ENCODE measurements at places on chromosomes 3 and 15.

GRCh38 chr3:161251716-161252115 lies 30.6 kb downstream of the NMD3 start:
- no peak for DNase-seq

DNA sequence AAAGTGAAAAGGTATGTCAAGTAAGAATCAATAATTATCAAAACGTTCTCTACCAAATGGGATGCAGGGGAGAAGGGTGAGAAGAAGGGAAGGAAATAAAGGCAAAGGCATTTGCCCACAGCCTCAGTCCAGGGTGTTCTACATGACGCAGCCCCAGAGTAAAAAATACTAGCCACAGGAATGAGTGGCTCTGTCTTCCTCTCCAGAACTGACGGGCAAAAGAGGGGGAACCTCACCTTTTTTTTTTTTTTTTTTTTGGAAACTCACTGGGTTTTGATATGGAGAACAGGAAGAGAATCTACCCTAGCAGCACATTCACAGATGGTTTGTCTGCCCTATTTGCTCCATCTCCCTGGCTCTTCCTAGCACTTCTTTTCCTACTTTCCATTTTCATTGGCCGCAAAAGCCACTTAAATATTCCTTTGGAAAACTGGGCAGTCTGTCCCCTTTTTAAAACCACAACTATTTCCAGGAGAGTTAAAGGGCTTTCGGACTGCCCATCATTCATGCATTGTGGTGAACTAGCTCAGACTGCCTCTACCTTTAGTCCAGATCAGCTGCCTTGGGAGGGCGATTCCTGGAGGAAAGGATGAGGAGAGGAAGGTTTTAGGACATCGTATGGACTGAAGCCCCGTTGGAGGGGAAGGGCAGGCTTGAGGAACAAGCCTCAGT lies 28.2 kb downstream of the B3GNT5 start:
- no peak for DNase-seq

GRCh38 chr15:101059381-101060341 lies 140.5 kb downstream of the LRRK1 start:
- no peak for DNase-seq

GRCh38 chr3:85258326-85258725 lies 299.5 kb downstream of the CADM2 start:
- no peak for DNase-seq

DNA sequence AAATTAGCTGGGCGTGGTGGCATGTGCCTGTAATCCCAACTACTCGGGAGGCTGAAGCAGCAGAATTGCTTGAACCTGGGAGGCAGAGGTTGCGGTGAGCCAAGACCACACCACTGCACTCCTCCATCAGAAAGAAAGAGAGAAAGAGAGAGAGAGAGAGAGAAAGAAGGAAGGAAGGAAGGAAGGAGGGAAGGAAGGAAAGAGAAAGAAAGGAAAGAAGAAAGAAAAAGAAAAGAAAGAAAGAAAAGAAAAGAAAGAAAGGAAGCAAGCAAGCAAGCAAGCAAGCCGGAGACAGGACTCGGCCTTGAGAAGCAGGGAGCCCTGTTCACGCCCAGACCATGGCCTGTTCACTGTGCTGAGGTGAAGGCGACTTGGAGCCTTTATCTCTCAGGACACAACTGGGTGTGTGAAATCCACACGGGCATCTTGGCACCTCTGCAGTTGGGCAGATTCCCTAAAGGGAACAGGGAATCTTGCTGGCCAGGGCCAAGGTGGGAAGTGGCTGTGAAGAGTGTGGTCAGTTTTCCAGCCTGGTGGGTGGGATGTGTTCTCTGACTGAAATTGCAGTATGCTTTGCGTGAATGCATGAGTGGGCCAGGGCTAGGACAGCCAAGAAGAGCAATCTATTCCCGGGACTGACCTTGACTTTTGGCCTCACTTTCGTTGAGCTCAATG lies 90.3 kb downstream of the CORO2B start:
- no peak for DNase-seq

DNA sequence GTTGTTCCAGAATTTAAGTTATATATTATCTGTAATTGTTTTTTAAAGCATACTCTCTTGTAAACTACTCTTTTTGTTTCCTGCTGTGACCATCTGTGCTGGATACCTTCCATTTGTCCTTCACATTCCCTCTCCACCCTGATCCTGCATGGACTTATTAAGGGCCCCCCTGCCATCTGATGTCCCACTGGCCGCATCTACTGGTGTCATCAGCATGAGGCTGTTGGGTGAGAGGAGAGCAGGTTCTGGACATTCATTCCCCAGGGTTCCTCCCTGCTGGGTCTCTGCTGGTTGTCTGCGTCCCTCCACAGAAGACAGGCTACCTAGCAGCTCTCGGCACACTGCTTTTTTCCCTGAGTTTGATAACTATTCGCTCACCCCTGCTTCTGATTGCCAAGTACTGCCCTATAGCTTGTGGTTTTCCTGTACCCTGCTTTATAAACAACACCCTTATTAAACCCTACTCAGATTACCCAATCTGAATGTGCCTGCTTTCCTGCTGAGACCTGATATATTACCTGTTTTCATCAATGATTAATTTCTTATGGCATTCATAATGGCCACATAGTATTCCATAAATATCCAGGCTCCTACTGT lies 7.7 kb downstream of the CMTM8 start:
- no peak for DNase-seq

DNA sequence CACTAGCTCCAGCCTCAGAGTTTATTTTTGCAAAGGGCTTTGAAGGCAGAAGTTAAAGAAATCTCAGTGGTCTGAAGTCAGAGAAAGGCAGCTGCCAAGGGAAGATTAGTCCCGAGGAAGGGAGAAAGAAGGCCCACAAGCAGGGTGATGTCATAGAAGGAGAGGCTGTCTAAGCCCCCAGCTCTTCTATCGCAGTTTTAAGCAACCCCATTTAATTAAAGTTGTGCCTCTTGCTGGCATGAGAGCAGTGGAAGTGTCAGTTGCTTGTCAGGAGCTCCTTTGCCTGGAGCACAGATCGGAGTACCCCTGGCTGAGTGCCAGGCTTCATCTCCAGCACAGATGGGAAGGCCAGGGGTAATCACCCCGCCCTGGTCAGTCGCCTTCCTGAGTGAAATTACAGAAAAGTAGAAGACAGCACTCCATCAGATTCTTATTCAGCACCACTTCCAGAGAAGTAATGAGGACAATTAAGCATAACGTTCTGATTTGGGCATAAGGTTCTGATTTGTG lies 530.7 kb downstream of the EPHB1 start:
- no peak for DNase-seq

DNA sequence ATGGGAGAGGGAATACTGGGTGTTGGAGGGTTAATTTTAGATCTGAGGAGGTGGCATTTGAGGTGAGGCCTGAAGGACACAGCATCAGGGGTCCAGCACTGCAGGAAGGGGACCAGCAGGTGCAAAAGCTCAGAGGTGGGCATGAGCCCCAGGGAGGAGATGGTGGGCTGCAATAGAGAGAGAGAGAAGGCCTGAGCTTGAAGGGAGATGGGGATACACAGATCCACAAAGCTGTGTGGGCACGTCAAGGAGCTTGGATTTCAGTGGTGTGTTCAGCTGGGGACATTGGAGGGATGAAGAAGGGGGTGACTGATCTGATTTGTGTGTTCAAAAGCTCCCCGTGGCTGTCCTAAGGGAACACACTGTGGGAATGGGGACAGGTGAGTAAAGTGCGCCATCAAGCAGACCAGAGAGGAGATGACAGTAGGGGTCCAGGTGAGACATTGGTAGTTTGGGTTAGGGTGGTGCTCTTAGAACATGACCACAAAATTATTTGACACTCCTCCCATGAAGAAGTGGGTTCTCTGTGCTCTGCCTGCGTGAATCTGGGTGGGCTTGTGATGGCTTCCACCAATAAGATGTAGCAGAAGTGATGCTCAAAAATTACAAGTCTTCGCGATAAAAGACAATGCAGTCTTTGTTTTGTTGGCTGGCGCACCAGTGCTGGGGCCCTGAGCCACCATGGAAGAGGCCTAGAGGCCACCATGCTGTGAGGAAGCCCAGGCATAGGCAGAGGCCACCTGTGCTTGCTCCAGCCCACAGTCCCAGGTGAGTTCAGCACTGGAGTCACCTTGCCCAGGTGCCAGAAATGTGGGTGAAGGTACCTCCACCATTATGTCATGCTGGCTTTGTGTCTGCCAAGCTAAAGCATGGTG lies 1.9 kb upstream of the WNT7A start:
- no peak for DNase-seq

GRCh38 chr3:43582866-43583265 lies 38.9 kb downstream of the ANO10 start:
- no peak for DNase-seq

GRCh38 chr15:78088773-78089080 lies 3.6 kb upstream of the SH2D7 start:
- no peak for DNase-seq

DNA sequence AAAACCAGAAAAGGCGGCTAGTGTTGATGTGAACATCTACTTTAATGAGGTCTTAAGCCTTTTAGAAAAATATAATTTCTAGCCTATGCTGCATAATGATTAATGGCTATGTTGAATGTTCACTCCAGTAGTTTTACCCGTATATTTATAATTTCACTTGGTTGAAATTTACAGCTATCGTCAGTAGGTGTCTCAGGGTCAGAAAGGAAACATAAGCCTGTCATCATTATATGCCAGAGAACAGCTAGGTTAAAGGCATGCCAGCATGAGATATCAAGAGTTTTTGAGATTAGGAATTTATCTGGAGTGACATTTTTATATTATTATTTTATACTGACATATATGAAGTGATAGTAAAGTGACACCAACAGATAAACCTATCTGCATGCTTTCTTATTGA lies 904.1 kb downstream of the OTOL1 start:
- no peak for DNase-seq

DNA sequence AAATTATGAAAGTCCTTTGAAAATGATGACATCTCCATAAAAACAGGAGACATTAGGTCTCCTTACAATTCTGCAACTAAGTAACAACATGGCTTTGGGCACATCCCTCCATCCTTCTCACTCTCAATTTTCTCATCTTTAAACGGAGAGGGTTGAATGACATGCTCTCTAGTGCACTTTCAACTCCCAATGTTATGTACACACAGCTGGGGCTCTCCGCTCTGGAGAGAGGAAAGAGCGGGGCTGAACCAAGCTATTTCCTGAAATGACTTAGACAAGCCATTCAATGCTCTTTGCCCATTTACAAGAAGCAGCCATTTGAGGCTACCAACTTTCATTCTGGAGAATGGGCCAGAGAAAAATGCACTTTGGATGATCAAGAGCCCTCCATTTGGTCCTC lies 144.2 kb upstream of the BNIP2 start:
- no peak for DNase-seq

DNA sequence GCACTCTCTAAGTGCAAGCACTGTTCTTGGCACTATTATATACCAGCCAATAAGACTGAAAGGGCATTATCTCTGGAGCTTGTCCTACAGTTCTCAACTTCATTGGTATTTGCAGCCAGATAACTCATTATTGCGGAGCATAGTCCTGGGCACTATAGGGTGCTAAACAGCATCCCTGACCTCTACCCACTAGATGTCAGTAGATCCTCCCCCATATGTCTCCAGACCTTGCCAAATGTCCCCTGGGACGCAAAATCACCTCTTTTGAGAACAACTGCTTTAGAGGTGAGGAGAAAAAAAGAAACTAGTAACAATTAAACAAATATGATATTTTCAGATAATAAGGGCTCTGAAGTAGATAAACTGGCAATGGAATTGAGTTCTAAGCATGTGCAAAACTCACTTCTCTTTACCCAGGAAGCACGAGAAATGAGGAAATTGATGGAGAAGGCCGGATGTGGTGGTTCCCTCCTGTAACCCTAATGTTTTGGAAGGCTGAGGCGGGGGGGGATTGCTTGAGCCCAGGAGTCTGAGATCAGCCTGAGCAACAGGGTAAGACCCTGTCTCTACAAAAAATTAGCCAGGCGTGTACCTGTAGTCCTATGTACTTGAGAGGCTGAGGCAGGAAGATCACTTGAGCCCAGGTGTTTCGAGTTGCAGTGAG lies 61.4 kb downstream of the FRMD4B start:
- no peak for DNase-seq

GRCh38 chr3:85539232-85539631 lies 580.4 kb downstream of the CADM2 start:
- no peak for DNase-seq

- DNase-seq = no peak
Observed at GRCh38 chr3:30581067-30581585, 25.3 kb upstream of the TGFBR2 start.

- peak; percentile 75 for DNase-seq
Observed at GRCh38 chr3:185936814-185937688, 763 bp downstream of the TRA2B start.

DNA sequence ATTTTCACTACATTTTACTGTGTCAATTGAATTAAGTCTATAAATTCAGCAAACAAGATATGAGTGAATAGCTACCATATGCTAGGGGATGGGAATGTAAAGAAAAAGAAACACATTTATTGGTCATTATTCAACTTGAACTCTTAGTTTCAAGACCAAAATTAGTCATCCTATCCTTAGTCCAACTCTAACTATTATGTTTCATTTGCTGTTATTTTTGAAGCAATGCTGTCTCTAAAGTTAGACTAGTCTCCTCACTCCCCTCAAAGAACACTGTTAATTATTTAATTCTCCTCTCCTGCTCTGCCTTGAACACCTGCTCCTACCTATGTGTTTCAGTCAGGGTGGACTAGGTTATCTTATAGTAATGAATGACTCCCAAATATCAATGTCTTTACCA lies 920.9 kb downstream of the TUSC7 start:
- DNase-seq = no peak

DNA sequence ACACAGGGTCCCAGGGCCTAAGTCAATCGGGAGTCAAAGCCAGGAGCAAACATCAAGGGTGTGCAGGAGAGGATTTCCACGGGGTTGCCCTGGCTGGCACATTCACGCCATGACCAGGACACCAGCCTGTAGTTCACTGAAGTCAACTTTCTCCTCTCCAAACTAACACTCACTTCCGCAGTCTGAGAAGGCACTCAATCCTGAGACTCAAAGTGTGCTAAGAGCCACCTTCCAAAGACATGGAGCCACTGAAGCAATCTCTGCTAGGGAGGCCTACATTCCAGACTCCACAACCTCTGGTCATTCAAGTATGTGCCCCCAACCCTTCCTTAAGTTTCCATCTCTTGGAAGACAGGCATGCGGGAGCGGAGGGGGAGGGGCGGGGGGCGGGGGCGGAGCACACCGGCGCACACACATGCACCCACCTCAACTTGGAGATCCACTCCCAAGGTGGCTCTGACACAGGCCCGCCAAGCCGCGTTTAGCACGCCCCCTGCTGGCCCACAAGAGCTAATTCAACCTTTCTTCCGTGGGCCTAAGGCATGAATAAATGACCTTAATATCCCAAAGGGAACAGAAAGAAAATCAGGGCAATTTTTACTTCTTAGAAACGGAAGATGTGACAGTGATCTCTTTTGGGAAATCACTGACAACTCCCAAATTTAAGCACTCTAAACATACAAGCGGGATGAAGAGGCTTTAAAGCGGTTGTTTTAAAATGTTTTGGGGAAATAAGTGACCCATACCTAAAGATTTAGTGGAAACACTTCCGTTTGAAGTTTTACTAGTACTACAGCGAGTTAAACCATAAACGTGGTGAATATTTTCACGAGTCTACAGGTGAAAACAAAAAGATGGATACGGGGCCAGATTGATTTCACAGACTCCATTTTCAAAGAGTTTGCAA lies 162.5 kb upstream of the CHRNA7 start:
- no peak for DNase-seq

- no peak for DNase-seq
Observed at GRCh38 chr15:48304398-48304797, 26.8 kb upstream of the DUT start.

GRCh38 chr15:78059110-78059839 lies 18.2 kb downstream of the TBC1D2B start:
- DNase-seq = no peak

Data from activated CD8-positive, alpha-beta memory T cell treated with anti-CD3 and anti-CD28 coated beads for 4 hours (primary cell).